Bronchial epithelial cell (primary cell): ENCODE measurements at places on chromosomes 16 and 17.

- peak; percentile 43 for DNase-seq
These were observed 6.4 kb downstream of the PHKB start for GRCh38 chr16:47467501-47467900.

DNA sequence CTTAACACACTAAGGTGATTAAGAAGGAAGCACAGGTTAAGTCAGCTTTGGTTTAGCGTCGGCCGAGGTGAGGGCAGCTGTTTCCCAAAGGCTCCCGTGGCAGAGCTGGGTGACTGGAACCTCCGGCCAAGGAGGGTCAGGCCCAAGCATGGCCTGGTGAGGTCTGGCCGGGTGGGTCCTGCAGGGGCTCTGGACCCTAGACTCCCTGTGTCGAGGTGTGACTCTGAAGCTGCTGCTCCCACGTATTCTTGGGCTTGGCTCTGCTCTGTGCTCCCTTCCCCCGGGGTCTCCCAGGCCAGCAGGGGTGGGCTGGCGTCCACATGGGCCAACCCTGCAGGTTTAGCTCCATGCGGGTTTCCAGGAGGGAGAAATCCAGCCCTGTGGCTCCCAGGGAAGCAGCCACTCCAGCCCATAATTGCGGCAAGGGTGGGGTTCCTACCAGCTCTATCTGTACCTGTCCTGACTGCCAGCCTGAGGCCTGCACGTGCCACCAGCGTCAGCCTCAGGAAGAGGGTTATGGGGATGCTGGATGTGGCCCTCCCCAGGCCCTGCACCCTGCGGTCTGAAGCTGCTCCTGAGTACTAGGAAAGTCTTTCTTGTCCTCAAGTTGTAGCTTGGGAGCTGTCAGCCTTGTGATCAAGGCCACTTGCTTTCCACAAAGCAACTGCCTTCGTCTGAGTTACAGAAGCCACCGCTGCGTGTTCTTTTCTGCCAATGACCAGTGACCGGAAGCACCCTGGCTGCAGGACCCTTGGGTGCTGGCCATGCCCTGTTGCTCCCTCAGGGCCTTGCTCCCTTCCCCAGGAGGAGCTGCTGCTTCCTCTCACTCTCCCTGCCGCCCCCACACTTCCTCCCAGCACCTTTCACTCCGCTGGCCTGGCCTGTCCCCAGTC lies 4.8 kb downstream of the CDK5R1 start:
- peak; percentile 12 for DNase-seq

- no peak for DNase-seq
These were observed 7.0 kb upstream of the KATNB1 start for GRCh38 chr16:57728336-57729181.

GRCh38 chr17:77164483-77165091 lies 23.8 kb downstream of the SEC14L1 start:
- peak; percentile 43 for DNase-seq

DNA sequence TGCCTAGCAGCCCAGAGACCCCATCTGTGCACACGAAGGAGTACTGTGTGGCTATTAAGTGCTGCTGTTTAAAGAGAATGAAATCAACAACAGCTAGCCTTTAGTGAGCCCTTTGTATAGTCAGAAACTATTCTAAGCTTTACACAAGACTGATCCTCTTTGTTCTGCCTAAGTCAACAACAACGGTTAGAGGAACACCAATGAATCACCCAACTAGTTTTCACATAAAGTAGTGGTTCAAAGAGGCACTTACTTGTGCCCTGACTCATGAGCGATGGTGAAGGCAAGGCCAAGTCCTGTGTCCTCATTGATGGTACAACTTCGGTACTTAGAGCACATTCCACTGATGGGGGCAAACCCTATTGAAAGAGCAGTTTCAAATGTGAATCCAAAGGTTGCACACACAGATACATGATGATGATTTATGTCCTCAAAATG lies 75.8 kb downstream of the ADAMTS18 start:
- peak; percentile 87 for DNase-seq

GRCh38 chr16:49337814-49338350 lies 35.7 kb upstream of the C16orf78 start:
- no peak for DNase-seq

DNA sequence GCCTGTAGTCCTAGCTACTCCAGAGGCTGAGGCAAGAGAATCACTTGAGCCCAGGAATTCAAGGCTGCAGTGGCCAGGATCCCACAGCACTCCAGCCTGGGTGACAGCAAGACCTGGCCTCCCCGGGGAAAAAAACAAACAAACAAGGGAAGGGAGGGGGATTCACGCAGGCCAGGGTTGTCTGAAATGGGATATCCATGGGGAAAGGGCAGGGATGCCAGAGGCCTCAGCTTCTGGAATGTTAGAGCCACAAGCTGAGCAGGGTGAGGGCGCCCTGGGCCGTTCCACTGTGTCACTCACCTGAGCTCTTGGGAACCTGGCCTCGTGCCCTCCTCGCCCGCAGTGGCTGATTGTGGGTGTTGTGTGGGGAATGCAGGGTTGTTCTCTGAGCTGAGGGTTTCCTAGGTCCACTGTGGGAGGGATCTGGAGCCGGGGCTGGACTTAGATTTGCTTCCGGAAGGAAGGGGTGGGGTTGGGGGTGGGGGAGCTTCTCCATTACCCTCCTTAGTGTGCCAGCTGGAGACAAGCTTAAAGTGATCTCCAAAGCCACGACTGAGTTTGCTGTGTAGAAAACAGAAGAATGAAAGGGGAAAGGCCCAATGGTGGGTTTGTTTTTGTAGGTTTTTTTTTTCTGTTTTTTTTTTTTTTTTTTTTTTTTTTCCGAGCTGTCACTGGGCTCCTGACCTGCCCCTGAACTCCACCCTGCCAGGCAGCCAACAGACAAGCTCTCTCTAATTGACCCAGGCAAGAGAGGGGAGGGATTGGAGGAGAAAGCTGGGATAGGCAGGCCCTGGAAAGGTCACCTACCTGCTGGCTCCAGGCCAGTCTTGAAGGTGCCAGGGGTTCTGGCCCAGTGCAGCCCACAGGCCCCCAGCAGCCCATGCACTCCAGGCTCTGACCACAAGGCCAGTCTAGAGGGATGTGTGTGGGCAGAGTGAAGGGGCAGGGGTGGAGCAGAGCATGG lies at the start of gene SULT1A1:
SULT1A1 (minus strand) TSS at position 414 of the 964 bp plus-strand sequence. CDS start 1,189 bp downstream, outside the sequence.
- DNase-seq: peak; percentile 29

DNA sequence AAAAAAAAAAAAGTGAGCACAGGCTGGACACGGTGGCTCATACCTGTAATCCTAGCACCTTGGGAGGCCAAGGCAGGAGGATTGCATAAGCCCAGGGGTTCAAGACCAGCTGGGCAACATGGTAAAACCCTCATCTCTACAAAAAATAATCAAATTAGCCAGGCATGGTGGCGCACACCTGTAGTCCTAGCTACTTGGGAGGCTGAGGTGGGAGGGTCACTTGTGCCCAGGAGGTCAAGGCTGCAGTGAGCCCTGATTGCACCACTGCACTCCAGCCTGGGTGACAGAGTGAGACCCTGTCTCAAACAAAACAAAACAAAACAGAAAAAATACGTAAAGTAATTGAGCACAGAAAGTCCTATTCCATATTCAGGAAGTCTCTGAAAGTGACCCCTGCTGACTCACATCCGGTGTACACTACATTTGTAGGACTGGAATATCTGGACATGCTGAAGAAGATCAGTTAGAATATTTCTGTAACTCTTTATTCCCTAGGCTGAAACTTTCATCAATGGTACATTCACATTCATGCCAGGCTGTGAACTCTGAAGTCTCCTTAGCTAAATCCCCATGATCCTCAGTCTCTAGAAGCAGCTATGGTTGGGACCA lies 66.0 kb upstream of the HAS3 start:
- DNase-seq: peak; percentile 21

GRCh38 chr17:42775534-42776098 lies 2.4 kb downstream of the VPS25 start:
- DNase-seq: no peak

DNA sequence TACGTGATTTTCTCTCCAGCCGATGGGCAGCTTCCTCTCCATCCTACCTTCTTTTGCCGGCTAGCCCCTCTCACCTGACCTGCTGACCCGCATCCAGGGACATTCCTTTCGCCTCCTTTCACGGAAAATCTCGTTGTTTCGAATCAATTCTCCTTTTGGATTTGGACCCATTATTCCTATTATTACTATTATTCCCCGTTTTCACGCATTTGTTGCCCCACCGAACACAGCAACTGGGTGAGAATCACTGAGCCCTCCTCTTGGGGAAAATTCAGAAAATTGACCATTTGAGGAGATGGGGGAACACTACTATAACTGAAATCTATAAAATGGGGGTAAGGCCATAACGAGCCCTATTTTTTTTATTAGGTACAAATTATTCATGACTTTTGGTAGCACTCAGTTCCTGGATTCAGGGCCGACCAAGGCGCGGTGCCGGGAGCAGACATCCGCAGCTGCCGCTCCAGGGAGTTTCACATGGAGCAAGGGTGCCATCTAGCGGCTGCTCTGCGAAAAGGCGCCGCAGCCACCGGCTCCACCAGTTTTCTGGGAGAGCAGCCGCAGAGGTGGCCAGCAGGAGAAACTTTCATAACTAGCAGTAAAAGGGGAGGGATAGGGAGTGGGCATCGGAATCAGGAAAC lies 3.3 kb upstream of the HOXB8 start:
- DNase-seq: peak; percentile 46

DNA sequence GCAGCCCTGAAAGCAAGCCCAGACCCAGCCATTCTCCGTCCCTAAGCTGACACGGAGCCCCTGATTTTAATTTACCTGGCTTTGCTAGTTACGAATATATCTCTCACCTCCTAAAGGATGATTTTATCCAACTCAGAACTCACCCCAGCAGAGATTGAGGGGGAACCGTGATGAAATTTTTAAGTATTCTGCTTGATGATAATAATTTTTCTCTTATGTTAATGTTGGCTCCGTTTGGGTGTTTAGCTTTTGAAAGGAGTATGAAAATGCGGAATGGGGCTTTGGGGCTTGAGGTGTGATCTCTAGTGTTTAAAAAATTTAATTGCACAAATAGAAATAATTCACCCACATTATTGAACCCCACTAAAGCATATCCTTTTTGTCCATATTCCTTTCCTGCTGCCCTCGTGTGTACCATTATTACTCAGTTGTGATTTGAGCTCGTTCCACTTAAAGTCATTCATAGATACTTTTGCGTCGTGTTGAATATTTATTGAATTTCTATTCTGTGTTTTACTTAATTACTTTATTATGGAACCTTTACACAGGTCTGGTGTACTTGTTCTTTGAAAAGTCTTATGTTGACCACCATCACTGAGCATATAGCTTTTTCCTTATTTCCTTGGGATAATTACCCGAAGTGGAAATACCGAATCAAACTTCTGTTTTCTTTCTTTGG lies 775 bp downstream of the PRPSAP2 start:
- DNase-seq: peak; percentile 14

- peak; percentile 13 for DNase-seq
These were observed 39.0 kb downstream of the NLRP1 start for GRCh38 chr17:5545051-5545987.

DNA sequence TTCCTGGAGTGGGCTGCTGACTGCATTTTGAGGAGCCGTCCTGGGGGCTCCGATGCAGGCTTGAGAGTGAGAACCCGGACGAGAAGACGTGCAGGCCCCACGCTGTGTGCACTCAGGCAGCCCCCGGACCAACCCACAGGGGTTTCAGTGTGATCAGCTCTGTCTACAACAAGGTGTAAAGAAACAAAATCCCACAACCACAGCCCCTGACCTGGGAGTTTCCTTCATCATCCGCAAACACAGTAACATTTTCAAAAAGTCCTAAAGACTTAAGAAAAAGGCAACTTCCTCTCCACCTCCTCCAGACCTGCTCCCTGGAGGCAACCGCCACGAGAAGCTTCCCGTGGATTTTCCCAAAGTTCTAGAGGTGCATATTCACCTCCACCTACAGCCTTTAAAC lies 15.4 kb upstream of the MEAK7 start:
- no peak for DNase-seq

DNA sequence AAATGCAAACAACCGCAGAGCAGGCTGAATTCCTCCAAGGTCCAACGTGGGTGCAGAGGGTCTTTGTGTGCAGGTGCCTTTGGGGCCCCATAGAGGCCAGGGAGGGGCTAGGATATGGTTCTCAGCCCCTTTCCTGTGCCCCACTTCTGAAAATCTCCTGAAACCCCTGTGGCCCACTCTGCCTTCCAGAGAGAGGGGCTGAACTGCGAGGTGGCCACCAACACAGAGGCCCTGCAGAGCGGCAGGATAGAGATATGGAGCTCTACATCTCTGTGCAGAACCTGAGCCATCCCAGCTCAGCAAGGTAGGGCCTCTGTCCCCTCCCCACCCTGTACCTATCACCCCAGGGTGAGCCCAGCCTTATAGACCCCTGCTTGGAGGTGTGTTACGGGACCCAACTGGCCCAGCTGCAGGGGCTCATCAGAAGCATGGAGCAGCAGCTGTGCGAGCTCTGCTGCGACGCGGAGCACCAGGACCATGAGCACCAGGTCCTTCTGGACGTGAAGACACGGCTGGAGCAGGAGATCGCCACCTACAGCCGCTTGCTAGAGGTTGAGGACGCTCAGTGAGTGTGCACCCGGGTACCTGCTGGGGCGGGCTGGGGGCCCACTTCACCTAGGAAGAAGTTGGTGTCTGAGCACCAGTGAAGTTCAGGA lies 5.5 kb downstream of the USP6 start:
- no peak for DNase-seq

- DNase-seq: peak; percentile 36
These were observed at the start of gene PRKCB for GRCh38 chr16:23835390-23836077. Gene PRKCB (plus strand): TSS chr16:23835983.

DNA sequence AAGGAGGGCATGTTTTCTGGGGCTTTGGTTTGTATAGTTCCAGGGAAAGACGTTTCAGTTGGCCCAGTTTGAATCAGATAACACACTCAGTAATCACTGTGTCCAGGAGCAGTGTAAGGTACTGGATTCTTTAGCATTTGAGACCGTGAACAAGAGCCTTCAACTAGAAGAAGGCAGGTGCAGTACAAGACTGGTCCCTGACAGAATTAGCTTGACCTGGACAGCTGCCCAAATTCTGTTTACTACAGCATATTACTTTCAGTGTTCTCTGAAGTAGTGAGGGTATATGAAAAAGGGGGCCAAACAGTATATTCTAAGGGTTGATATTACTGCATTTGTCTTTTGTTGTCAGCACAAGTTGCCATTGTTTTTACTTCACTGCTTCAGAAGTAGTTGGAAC lies 81.3 kb downstream of the COX10 start:
- no peak for DNase-seq

DNA sequence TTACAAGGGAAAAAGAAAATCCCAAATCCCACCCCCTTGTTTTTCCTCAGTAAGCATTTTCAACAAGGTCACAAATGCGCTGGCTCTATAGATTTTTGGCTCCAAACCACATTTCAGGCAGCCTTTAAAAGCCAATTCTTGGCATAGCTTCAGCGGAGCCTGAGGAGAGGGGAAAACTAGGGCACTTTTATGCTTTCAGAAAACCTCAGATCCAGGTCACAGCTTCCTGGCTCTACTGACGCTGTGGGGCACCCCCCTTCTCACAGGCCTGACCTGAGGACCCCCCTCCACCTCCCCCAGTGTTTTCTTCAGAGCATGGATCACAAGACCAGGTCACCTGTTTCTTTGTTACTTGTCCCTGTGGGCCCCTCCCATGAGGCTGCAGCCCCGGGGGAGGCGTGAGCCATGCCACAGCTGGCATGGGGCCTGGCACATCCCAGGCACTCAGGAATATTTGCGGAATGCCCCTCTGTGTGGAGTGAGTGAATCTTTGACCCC lies 30.1 kb upstream of the MTSS2 start:
- DNase-seq: no peak

GRCh38 chr16:41439-42068 lies 11.9 kb downstream of the POLR3K start:
- DNase-seq: no peak
